ENCODE measurements at places on chromosomes 12 and 14.

GRCh38 chr12:120406069-120406468 lies 31.8 kb upstream of the COX6A1 start:
- no peak for DNase-seq

- no peak for DNase-seq
These were observed 36.0 kb upstream of the RMST start for GRCh38 chr12:97426492-97427116.

- no peak for DNase-seq
These were observed 63.7 kb downstream of the FBXL14 start for GRCh38 chr12:1530592-1531152.

GRCh38 chr14:61678975-61679374 lies 16.3 kb upstream of the HIF1A start:
- DNase-seq: no peak

- no peak for DNase-seq
These were observed 5.9 kb upstream of the EID3 start for GRCh38 chr12:104297477-104298113.

GRCh38 chr12:62934799-62935674 lies at the start of gene PPM1H:
TSS of gene PPM1H (minus strand) at chr12:62935150. CDS start at chr12:62934736, 414 bp downstream.
- DNase-seq: peak; percentile 37

- DNase-seq: no peak
These were observed 25.8 kb downstream of the DAO start for GRCh38 chr12:108905725-108906124.

DNA sequence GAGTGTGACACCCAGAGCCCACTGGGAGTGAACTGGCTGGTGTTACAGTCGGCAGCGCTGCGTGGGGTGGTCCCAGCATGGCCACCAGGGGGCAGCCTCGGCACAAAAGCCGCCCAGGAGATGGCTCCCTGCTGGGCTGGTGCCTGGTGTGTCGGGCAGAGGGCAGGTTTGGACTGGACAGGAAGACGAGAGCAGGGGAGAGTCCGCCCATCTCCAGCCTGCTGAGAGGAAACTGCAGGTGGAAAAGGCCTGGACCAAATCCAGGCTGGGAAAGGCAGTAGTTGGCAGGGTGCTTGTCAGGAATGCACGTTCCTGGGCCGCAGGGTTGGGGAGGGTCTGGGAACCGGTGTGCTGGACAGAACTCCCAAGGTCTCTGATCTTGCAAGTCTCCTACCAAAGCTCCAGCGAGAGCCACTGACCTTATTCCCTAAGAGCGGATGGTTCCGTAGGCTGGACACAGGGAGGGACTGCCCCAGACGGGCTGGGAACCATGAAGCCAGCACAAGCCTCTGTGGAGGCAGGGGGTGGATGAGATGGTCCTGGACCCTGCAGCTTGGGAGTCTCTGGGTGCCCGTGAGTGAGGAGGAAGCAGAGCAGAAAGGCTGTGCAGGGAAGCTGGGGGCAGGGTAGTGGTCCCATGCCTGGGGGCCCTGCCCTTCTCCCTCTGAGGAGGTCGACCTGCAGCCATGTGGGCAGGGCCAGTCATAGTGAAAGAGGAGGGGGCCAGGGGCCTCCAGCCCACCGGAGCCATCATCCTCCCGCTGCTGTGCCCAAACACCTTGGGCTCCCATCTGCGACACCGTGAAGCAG lies 1.8 kb downstream of the AHNAK2 start:
- DNase-seq: peak; percentile 33

DNA sequence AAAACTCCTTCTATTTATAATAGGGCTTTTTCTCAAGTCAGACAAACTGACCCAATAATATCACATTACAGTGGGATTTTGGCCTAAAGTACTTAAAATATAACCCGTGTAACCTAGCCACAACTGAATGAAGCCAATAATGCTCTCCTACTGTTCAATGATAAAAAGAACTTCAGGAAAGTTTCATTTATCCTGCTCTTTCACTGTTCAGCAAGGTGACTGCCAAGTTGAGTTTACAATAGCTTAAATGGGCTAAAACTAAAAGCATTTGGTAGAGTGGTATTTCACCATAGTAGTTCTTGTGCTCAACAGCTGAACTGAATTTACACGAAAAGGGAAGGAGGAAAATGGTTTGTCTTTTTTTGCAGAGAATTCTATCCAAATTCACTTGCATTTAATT lies 49.8 kb downstream of the CNTN1 start:
- no peak for DNase-seq

- DNase-seq: no peak
These were observed 79.6 kb downstream of the RPL10L start for GRCh38 chr14:46571970-46572369.

GRCh38 chr12:42104784-42105183 lies 39.9 kb downstream of the GXYLT1 start:
- no peak for DNase-seq

DNA sequence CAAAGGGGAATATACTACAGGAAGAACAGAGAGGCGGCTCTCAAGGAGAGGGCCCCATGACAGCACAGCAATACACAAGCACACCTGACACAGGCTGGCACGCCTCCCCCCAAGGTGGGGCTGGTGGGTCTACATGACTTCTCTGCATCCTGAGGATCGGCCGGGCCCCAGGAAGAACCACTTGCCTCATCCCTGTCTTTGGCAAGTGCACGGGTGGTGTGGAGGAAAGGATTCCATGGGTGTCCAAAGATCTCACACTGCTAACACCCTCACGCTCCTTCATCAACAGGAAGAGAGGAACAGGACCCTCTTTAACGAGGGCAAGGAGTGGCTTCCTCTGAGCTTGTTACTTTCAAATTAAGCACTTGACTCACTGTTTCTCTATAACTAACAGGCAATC lies 7.3 kb downstream of the VAMP1 start:
- no peak for DNase-seq

- no peak for DNase-seq
These were observed 7.7 kb downstream of the DCTN2 start for GRCh38 chr12:57539134-57539768.

GRCh38 chr12:65640489-65640901 lies 183.8 kb upstream of the HMGA2 start:
- no peak for DNase-seq

DNA sequence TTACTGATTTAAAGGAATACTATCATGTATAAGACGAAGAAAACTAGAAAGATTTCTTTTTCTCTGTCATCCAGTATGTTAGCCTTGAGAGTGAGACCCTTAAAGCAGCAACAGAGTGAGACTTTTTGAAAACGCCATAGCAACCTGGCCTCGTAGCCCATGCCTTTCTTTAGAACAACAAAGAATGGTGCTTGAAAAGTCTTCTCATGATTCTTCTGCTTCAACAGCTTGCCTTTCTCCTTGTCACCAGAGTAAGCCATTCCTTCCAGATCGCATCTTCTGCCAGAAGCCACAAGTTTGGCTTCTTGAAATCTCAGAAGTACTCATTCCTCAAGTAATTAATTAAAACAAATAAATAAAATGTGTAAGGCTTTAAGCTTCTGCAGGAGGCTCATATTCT lies 109.3 kb downstream of the PDE3A start:
- no peak for DNase-seq

DNA sequence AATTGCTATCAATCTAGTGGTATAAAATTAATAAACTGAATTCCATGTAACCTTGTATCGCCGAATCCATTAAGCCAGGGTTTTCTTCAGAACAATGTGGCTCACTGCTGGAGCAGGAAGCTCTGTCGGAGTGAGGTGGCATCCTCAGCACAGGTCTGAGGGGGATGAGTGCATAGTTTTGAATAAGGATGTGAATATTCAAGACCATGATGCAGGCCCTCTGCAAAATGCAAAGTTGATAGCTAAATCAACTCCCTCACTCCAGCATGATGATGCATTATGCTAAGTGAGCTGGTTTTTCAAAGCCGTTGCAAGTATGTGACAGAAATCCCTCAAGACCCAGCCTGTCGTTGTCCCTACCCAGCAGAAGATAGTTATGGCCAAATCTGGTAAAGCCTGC lies 53.0 kb downstream of the TRIM9 start:
- DNase-seq: no peak

DNA sequence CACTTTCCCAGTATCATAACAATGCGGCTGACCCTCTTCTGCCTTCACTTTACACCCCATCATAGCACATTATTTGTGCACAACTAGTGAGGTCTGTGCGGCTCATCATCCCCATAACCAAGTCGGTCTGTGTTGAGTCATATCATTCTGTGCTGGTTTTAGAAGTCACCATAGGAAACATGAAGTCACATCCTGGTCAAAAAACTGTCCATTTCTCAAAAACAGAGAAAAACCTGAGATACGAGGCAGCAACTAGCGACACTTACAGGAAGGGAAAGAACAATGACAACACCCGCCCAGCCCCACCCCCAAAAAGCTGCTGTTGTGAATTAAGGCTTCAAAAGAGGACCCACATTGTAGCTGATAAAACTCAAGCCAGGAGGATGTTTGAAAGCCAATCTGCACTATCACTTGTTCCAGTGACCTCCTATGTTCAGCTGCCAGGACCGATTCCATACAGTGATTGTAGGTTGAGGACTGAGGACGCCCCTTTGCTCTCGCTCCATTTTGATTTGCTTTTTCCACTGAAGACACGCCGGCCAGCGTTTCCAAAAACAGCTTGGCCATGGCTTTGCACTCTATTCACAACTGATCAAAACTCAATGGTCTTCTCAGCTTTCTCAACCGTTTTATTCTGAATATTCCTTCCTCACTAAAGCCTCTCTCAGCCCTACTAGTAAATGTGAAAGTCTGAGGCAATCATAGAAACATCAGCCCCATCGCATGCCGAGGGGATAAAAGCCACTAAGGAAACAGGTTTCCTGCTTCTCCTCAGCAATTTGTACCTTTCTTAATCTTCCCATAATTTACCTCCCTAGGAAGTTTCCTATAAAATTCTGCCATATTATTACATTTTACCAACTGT lies 87.5 kb downstream of the DUSP16 start:
- no peak for DNase-seq

DNA sequence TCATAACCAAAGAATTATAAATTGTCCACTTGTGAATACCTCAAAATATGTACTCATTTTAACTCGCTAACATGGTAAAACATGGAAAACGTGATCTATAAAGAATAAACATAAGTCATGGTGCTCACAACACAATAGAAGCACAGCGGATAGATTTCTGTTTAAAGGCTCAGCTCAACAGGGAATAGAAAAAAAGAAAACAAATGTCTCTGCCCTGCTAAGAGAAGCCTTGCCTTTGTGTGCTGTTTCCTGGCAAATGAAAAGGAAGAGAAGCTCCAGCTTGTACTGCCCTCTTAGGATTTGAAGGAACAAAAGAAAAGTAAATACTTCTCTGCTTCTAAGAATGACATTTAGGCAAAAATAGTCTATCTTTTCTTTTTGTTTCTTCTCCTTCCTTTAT lies 121.0 kb upstream of the KRR1 start:
- no peak for DNase-seq

GRCh38 chr12:16726879-16727278 lies 120.9 kb upstream of the LMO3 start:
- DNase-seq: no peak

DNA sequence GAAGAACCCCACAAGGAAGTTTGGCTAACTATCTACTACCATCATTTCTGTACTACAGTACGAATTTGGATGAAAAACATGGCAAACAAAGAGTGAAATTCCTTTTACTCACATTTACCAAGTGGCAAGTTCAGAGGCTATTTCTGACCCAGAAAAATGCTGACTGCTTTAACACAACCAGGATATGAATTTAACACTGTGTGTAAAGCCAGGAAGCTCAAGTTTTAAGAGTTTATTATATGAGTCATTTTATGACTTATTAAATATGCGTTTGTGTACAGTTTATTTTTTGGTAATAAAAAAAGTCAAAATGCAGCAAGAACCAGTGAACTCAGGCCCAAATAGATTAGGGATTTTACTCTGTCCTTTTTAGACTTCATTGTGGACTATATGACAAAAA lies 58.4 kb upstream of the STAC3 start:
- no peak for DNase-seq

DNA sequence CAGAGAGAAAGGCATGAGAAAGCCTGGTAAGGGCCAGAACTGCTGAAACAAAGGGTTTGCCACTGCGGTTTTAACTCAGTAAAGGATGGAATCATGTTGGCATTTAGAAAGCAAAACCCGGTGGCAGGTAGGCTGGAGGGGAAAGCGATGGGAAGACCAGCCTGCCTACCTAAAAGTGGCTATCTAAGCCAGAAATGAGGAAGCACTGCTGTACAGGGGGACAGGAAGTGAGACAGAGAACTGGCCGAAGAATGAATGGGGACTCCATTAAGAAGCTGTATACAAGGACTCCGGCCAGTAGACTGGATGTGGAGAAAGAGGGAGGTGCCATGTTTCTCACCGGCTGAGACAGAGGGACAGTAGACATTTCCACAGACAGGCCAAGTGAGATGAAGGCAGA lies 48.2 kb downstream of the PPM1H start:
- no peak for DNase-seq

- no peak for DNase-seq
These were observed 90.6 kb downstream of the PAPOLA start for GRCh38 chr14:96592591-96593386.

DNA sequence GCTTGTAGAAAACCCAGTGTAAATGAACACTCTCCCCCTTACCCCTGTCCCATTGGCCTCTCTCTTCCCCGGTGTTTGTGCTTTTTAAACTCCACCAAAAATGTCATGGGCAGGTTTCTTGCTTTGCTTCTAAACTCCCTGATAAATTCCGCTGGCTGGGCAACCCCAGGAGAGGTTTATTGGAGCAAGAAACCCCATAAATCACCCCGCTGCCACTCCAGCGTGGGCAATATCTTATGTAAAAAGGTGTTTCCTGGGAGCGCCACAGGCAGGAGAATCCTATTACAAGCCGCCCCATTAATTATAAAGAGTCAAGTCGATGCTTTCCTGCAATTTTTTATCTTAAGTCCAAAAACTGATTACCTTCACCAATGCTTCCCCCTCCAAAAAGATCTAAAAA lies 22.8 kb downstream of the LHX5 start:
- DNase-seq: no peak

GRCh38 chr14:67486890-67487289 lies 1.6 kb downstream of the TMEM229B start:
- no peak for DNase-seq

GRCh38 chr12:34402228-34402898 lies 380.1 kb downstream of the ALG10 start:
- no peak for DNase-seq

DNA sequence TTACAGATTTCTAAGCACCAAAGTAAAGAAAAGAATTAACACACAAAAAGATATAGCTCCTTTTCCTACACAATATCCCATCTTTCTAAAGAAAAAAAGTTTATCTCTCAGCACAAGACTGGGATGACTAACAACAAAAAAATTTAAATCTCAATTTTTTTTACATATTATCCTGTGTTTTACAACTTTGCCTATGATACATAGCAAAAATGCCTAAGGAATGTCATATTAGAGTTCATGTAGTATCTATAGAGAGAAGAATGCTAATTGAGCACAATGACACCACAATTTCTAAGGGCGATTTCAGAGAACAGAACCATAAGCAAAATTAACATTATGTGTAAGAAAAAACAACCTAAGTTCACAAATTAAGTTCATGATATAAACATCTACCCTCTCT lies 16.3 kb downstream of the C2CD5 start:
- no peak for DNase-seq

GRCh38 chr12:27906658-27907473 lies 65.7 kb downstream of the PTHLH start:
- no peak for DNase-seq

- no peak for DNase-seq
These were observed 160.9 kb downstream of the EPS8 start for GRCh38 chr12:15627995-15628945.

GRCh38 chr12:84361651-84362551 lies 550.7 kb downstream of the SLC6A15 start:
- DNase-seq: no peak

- DNase-seq: no peak
These were observed 42.9 kb downstream of the WNK1 start for GRCh38 chr12:795305-795704.
